ENCODE measurements at places on chromosomes 1 and 21.
A peak's percentile ranks its signal among the peaks of the same experiment; 100 is the strongest.

GRCh38 chr1:48560577-48560976, 88.6 kb upstream of the SPATA6 start:
- DNase-seq = no peak

DNA sequence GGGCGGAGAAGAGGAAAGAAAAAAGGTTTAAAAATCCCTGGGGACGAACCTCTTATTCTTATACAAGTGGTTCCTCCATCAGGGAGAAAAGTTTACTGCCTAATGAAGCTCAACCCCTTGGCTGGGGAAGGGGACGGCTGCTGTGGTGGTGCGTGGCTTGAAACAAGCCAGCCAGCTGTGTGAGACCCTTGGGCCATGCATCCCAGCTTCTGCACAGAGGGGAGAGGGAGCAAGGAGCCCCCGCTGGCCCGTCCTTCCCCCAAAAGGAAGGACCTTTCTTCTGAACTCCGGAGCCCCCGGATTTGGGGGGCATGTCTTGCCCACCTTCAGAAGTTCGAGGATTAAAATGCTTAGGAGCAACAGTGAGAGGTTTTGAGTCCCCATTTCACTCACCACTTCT, 67.3 kb downstream of the STUM start:
- DNase-seq = no peak

- no peak for DNase-seq
Observed at GRCh38 chr1:180265871-180266270, 35.8 kb downstream of the LHX4 start.

- DNase-seq = no peak
Observed at GRCh38 chr1:53847980-53848379, 9.9 kb upstream of the NDC1 start.

DNA sequence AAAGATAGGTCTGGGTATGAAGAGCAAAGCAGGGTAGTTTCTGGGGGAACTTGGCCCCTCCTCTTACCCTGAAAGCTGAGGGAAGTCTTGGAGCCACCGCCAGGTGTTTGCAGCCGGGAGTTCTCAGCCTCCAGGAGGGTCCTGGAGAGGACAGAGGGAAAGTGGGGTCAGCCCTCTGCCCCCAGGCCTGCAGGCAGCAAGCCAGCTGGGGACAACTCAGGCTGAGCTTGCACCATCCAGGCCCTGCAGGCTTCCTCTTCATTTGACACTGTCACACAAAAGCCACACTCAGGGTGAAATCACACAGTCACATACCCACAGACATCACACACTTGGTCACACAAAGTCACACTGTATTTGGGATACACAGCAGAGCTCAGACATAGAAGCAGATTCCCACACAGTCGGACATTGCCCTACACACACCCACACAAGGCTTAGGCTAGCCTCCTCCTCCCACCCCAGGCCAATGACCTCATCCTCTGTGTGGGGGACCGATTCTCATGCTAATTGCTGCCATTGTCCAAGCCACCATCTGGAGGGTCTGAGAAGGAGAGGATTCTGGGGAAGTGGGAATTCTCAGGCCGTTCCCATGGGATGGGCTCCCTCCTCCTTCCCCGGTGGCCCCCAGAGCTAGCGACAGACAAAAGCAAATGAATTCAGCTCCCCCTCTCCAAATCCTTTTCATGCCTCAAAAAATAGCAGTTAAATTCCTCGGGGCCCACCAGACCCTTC, 3.7 kb downstream of the NES start:
- DNase-seq = no peak

DNA sequence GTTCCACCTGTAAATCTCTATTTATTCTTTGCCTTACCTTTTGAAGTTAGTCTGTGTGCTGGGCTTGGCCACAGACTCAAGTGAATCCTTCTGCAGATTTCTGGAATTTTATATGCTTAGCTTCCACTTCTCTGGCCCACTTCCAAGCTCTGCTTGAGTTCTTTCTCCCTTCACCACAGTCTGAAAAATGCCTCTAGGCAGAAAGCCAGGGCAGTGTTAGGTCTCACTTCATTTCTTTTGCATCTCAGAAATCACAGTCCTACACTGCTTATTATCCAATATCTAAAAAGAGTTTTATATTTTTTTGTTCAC, 48.9 kb downstream of the INKA2 start:
- no peak for DNase-seq

GRCh38 chr1:224739303-224739996, 123.3 kb downstream of the CNIH3 start:
- no peak for DNase-seq

DNA sequence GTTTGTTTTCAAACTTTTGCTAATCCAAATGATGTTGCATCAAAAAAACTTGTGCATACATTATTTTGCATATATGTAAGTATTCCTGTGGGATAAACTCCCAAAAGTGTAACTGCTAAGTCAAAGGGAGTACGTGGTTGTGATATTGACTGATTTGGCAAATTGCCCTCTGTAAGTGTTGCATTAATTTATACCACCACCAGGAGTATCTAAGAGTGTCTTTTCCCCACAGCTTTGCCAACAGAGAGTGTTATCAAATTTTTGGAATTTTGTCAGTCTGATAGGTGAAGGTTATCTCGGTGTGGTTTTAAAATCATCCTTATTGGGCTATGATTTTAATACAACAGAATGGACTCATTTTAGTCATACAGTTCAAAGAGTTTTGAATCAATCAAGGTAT, 30.1 kb upstream of the PARP1 start:
- no peak for DNase-seq

- DNase-seq = peak; percentile 46
Observed at GRCh38 chr1:182080955-182081582, 19.6 kb upstream of the ZNF648 start.

DNA sequence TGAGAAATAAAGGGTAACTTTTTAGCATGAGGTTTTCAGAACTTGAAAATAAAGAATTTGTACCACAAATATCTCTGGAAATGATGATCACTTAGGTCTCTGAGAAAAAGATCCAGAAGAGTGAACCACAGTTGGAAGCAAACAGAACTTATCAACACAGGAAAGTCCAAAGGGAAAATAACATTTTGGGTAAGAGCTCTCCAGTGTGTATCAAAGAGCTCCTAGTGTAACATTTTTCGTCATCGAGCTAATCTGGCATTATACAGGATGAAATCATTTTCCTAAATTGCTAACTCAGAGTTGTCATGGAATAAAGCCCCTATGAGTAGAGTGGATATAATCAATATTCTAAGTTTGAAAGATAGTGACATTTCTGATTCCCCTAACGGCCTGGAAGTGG, 104.0 kb downstream of the LMO4 start:
- DNase-seq = no peak

DNA sequence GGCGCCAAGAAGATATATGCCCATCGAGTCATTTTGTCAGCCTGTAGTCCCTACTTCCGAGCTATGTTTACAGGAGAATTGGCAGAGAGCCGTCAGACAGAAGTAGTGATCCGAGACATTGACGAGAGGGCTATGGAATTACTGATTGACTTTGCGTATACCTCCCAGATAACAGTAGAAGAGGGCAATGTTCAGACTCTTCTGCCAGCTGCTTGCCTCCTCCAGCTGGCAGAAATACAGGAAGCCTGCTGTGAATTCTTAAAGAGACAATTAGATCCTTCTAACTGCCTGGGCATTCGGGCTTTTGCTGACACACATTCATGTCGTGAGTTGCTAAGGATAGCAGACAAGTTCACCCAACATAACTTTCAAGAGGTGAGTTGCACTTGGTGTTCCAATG, 19.1 kb downstream of the KLHL20 start:
- DNase-seq = no peak

GRCh38 chr1:20114021-20114648, 5.2 kb downstream of the PLA2G2D start:
- DNase-seq = no peak

GRCh38 chr1:18922319-18922726, 20.0 kb upstream of the ALDH4A1 start:
- no peak for DNase-seq

DNA sequence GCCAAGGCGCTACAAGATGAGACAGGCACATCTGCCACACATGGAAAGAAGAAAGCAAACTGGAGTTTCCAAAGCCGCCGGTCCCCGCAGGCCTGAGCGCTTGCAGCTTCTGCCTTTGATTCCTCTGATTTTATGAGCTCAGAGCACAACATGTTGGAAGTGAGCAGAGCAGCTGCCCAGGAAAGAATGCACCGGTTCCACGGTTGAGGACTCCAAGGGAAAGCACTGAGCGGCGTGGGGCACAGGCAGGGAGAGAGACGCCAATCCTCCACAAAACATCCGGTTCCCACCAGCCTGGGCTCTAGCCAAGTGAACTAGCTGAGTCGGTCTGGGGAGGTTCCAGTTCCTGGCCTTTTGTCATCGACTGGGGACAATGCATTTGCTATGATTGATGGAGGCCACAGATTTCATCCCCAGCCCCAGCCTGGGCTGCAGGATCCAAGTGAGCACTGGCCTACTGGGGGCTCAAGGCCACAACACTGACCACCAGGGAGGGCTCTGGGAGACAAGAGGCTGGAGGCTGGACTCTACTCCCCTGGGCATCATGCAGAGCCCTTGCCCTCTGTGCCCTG, 253.1 kb upstream of the IRF2BP2 start:
- DNase-seq = peak; percentile 49

- DNase-seq = no peak
Observed at GRCh38 chr1:119380304-119380703, 11.7 kb downstream of the HAO2 start.

GRCh38 chr1:115969509-115969908, 6.8 kb upstream of the SLC22A15 start:
- peak; percentile 35 for DNase-seq

GRCh38 chr1:208028526-208028925, 117.6 kb upstream of the CD34 start:
- no peak for DNase-seq
